ENCODE measurements at places on chromosomes 4 and X.

DNA sequence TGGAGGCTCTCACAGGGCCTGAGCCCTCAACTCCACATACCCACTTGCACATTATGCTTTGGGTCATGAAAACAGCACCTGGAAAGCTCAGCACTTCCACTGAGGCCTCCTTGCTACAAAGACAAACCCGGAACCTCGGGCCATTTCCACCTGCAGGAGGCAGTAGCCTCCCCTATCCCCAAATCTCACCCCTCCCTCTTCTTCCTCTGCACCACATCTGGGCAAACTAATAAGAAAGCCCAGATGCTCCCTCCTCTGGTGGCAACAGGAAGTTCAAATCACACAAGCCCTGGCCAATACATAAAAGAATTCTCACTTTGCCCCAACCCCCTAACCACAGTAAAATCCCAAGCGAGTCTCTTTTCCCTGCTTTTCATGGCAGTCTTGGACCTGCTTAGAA lies 136.4 kb downstream of the MAPK10 start:
- peak; percentile 3 for DNase-seq

DNA sequence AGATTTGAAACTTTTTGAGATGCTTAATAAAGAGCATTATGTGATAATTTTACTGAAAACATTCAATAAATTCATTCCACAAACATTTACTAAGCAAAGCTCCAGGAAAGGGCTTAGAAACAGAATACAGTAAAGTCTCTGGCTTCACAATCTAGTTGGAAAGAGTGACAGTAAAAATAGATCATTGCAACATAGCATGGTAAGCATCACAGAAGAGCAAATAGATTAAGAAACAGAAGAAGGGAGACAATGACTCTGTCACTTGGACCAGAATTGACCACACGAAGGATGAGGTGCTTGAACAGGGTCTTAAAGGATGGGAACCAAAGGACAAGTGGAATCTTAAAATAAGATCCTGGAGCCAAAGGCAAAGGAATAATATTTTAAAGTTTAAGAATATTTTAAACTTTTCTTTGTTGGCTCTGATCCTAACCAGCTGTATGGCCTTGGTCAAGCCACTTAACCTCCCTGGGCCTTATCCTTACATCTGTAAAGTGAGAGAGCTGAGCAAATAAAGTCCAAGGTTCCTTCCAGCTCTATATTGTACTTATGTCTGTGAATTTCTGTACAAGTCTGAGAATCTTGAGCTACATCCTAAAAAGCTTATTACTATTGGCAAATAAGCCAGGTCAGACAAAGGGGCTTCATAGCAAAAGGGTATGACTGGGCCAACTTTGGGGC lies 33.9 kb downstream of the SEC24D start:
- DNase-seq, result no peak

DNA sequence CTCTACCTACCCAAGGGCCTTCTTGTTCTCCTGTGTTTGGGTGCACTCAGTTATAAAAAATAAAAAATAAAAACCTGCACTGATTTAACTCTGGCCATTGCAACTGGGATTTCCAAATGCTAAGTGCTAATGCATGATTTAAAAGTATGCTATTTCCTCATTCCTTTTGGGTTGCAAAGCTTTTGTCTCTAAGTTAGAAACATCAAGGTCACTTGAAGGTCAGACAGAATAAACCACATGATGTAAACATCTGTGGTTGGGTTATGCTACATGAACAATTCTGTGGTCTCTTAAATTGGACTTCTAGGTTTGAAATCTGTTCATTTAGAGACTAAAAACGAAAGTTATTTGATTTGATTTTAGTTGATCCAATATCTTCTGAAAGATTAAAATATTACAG lies 1547.4 kb upstream of the TENM3 start:
- DNase-seq, result no peak

DNA sequence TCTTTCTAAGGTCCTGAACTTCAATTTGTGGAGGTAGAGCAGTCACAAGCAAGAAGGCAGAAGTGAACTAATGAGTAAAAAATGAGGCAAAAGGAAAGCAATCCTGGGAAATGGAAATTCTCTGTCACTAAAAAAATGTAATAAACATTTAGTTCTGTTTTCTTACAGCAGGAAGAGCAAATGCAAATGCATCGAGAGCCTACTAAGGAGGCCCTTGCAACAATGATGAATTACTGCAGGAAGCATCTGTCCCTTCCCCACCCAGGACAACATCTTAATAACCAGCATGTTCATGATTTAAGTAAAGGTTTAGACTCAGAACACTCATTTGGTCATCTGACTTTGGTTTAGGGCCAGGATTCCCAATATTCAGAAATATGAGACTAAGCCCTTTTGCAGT lies 341.4 kb upstream of the NOCT start:
- no peak for DNase-seq

GRCh38 chr4:189613207-189613606 lies 327.5 kb upstream of the FRG1 start:
- DNase-seq, result no peak

DNA sequence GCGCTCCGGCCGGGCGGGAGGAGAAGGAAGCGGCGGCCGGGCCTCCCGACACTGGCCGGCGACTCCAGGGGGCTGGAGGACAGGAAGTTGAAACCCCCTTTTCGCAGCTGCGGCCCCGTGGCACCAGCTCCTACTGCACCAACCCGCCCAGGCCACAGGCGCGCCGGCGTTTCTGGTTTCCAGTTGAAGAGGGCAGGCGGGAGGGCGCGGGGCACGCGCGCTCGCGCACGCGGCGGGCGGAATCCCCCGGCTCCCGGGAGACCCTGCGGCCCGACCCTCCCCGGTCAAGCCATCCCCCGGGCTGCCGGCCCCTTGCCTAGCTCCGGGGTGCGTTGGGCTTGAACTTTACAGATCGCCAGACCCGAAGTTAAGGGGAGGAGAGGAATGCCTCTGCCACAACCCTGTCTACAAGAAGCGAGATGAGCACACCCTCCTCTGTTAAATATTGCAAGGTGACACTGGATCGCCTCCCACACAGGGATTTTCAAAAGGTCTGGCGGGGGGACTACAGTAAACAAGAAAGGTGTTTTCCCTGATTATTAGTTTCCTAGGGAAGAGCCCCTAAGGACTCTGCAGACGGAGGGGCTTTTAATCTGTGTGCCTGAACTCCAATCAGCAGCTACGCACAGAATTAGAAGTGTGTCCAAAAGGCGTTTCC lies 1.4 kb downstream of the ELOVL6 start:
- peak; percentile 12 for DNase-seq

GRCh38 chr4:85725721-85726170 lies 250.8 kb downstream of the ARHGAP24 start:
- DNase-seq, result no peak

- DNase-seq, result no peak
These were observed 1528.0 kb downstream of the TECRL start for GRCh38 chr4:62881210-62881609.

GRCh38 chrX:21757960-21758359 lies at the start of gene SMPX:
Gene SMPX (minus strand): TSS chrX:21758116. CDS start chrX:21754290, 3,826 bp downstream.
- DNase-seq, result no peak

DNA sequence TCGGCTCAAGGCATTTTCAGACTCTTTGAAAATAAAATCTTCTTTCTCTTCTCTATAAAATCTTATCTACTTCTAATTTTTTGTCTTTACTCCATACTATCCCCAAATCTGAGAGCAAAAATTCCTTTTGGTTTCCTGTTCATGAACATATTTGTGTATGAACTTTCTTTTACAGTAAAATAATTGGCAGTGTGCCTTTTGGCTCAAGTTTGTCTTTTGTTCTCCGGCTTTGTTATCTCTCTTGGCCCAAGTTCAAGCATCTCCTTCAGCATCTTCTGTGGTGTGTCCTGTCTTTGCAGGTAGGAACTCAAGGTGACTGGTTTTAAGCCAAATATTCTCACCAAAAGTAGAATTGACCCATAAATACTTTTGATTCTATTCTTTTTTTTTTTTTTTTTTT lies 276.6 kb upstream of the FAT1 start:
- no peak for DNase-seq

- no peak for DNase-seq
These were observed 26.3 kb downstream of the GPC3 start for GRCh38 chrX:133958997-133959688.

DNA sequence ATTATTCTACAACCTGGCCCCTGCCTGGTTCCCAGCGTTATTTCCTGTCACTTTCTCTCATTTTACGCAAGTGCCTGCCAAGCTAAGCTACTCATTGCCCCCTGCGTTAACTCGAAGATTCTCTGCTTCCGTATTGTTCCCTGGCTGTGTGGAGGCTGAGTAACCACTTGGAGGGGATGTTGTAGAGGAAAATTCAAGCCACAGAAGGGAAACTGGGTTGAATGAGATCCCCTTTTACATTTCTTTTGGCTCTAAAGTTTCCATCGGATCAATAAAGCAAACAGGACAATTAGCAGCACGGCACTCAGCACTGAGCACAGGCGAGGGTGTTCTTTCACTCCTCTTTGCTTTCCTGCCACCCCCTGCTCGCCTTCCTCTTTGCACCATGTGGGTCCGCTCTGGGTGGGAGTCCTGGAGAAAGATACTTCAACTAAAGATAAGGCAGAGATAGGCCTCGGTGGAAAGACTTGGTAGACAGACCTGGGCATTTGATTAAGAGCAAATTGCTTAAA lies 4.2 kb upstream of the TMSB4X start:
- DNase-seq, result no peak

DNA sequence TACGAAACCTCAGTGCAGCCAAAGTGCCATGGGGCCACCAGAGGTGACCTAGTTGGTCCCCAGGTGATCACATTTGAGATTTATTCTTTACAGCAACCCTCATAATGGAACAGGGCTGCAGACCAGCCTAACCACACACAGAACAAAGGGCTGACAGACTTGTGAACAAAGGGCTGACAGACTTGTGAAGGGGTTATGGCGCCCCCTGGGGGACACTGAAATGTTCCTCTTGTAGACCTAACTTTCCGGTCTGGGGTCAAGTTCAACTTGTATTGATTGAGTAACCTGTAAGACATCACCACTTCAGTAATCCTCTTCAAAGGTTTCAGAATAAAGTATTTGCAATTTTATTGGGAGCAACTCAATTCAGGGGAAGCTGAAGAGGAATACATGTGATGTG lies 175.9 kb upstream of the RPS6KA3 start:
- DNase-seq, result peak; percentile 2

- DNase-seq, result no peak
These were observed 19.9 kb upstream of the GPR173 start for GRCh38 chrX:53028678-53029077.

- DNase-seq, result no peak
These were observed 58.5 kb upstream of the PITX2 start for GRCh38 chr4:110681381-110681780.

DNA sequence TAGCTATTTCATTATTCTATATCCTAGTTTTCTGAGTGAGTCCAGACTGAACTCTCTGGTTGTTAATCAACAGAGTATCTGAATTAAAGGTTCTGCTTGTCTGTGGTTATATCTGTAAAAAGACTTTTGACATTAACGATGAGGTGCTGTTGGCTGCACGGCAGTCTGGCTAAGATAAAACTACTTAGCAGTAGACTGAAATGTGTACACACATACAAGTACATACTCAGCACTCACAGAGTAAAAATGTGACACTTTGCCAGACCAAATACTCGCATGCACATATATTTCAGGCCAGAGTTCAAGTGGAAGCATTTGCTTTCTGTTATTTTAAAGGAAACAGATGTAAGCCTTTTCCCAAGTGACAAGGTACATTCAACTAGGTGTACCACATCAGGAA lies 80.5 kb downstream of the PRDM5 start:
- DNase-seq, result no peak

- DNase-seq, result no peak
These were observed 61.6 kb upstream of the GPR174 start for GRCh38 chrX:79082899-79083298.

- DNase-seq, result no peak
These were observed 48.3 kb downstream of the MTHFD2L start for GRCh38 chr4:74206088-74206825.

GRCh38 chrX:149572743-149573142 lies 14.5 kb downstream of the MAGEA9B start:
- no peak for DNase-seq

- DNase-seq, result no peak
These were observed 129.1 kb downstream of the CPZ start for GRCh38 chr4:8721621-8722020.

DNA sequence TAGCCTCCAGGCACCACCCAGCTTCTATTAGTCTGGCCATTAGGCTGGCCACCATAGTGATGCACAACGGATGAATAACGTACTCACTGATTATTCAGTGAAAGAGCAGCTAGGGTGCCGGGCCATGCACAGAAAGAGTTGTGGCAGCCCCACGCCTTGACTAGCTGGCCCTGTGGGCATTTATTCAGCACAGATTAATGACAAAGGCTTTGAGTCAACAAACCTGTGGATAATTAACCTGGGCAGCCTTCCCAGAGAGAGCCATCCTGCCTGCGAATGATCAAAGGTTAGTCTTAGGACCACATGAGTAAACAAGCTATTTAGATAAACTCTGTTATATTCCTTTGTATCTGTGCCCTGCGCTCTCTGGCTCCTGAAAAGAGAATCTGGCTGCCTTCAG lies 37.2 kb downstream of the MAP9 start:
- DNase-seq, result no peak

DNA sequence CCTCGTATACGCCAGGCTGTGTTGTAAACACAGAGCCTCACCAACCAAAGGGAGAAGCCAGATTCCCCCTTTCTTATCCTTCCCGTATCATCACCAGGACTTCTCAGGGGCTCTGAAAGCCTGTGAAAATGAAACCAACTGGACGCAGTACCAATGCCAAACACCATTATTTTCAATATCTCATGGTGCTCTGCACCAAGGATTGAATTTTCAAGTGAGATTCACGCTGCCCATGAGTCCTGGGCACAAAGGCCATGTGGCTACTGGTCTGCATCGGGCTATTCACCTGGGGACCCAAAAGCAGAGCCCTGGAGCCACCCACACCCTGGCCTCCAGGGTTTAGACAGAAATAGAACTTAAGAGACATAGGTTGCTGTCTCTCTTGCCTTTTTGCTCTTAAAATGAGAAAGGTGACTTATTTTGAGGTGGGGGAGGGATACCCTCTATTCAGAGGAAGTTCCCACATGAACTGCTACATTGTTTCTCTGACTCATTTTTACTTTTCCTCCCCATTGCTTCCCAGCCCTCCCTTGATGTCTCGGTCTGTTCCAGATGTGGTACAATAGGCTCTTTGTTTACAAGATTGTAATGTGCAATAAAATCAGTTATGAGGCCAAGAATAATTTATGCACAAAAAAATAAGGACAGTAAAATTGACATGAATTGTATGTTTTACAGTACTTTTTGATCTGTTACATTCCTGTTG lies 55.4 kb downstream of the MAML3 start:
- DNase-seq, result no peak

DNA sequence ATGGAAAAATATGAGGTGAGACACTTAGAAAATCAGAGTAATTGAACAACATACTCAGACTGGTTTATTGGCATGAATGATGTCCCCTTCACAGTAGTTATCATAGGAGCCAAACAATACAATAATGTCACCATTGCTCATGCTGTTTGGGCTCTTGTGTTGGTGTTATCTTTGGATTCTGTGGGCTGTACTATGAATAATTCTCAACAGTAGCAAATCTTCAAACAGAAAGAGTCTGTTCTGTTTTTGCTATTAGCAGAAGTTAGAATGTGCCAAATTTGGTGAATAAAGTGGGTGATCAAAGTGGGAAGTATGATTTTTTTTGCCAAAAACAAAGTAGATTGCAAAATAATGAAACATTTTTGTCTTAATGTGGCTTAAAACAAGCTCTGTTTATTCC lies 58.3 kb downstream of the GRID2 start:
- no peak for DNase-seq
